ENCODE measurements at places on chromosomes 7 and 10.
A peak's percentile ranks its signal among the peaks of the same experiment; 100 is the strongest.

GRCh38 chr7:17230099-17230807 is 68.2 kb upstream of the AHR start:
- no peak for DNase-seq

DNA sequence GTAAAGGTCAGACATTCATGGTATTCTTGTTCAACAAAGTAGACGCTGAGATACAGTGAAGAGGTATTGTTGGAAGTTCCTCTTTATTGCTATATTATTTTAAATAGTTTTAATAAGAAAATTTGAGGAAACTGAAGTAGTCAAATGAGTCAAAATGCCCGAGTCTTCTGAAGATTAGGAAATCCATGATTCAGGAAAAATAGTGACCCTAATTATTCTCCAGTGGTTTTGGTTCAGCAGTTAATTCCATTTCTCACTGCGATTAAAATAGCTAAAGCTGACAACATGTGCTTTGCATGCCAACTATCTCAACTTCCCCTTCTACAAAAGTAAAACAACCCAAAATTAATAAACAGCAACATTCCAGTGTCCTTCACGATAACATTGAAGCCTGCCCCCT is 32.7 kb upstream of the PFKP start:
- DNase-seq = no peak

- DNase-seq = no peak
Observed at GRCh38 chr7:69122953-69123352, 475.3 kb upstream of the AUTS2 start.

DNA sequence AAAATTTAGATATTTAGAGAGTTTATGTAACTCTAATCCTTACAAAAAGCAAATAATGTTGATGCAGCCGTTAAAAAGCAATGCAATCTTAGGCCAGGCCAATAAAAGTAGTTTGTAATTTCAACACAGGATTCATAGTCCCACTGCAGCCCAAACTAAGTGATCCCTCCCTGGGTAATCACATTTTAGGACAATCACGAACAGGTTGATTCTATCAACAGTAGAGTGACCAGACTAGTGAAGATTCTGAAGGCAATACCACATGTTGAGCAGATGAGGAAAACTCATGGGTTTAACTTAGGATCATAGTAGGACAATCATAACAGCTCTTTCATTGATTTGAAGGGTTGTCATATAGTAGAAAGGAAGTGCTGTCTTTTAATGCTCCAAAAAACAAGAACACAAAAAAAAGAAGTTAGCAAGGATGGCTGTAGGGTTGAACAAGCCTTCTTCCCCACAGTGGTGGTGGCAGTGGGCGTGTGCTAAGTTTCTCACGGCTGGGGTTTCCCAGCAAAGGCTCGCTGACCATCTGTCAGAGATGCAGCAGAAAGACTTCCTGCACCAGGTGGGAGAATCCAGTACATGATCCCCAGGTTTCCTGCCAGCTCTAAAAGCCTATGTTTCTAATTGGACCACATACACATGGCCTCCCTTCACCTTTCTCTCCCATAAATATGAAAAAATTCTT is 212.2 kb downstream of the CHRM2 start:
- peak; percentile 24 for DNase-seq

GRCh38 chr7:101676956-101677355 is 47.9 kb upstream of the MYL10 start:
- DNase-seq = no peak

GRCh38 chr7:127928852-127929251 is 102.4 kb downstream of the LRRC4 start:
- no peak for DNase-seq

GRCh38 chr7:155560982-155561686 is 14.8 kb upstream of the CNPY1 start:
- no peak for DNase-seq

DNA sequence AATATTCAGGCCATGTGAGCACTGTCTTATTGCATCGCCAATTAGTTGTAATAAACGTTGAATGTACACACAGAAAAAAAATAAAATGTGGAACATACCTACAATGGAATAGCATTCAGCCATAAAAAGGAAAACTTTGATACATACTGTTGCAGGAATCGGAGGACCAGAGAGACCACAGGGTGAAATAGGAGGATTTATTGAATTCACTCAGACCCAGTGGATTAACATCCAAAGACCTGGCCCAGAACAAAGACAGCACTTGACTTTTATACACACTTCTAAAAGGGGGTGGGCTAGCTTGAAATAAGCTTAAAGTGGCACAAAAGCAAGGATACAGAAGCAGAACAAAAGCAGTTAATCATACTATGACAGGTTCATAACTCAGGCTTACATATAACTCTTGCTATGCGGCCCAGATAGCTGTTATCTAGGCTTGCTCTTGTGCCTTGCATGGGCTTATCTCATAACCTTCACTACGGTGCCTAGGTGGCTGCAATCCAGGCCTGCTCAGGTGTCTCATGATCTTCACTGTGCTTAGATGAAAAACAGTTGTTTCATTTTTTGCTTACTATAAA is 292.2 kb upstream of the TAC1 start:
- peak; percentile 33 for DNase-seq

GRCh38 chr7:140082770-140083169 is 20.0 kb upstream of the PARP12 start:
- DNase-seq = no peak

DNA sequence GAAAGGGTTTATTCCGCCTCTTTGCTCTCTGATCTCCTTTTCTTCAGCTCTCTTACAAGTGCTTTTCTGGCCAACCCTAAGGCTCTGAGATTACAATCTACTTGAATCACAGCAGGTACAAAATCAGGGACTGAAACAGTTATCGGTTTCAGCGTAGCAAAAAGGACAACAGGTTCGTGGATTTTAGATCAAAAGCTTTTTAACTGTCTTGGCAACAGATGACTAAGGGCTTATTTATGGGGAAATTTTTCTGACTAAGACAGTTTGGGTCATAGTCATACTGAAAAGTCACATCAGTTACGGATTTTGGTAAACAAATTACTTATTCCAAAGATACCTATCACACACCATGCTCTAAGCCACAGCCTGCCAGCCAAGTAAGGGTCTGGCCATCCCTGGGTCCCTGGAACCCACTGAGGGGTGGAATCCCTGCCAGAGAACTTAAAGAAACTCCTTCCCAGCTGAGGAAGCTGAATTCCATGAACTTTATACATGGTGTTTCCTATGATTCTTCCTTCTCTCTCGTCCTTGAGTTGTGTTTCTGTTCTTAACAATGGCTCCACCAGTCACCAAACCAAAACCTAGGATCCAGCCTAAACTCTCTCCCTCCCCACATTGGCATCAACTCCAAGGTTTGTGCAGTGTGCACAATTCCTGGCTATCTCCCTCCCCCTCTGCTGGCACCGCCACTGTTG is 169.3 kb downstream of the FAM107B start:
- DNase-seq = peak; percentile 35

DNA sequence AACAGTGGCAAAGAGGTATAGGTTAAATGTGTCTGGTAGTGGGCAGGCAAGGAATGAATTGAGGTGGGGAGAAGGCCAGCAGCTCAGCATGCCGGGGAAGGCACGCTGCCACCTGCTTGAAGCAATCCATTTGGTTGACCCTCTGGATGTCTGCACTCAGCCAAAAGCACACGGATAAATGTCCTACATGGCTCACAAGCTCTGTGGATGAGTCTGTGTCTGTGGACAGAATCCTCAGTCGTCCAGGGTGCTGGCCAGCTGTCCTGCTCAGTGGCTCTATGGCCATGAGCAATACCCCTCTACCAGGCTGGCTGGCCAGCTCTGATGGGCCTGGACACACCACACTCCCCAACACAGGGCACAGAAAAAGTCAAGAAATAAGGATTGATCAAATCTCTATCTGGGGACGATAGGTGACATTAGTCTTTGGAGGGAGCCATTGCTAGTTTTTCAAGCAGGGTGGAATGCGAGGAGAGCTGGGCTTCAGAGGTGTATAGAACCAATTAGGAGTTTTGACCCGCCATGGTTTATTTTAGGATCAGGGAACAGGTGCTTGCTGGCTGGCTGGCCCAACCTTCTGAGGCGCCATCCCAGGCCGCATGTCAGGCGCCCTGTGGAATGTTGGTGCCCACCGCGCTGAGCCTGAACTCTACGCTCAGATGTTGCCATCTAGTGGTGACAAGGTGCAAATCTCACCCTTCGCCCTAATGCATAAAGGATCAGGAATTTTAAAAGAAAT is 493.4 kb downstream of the TNS3 start:
- DNase-seq = peak; percentile 75

- no peak for DNase-seq
Observed at GRCh38 chr10:27479016-27479415, 25.1 kb upstream of the RAB18 start.

- peak; percentile 47 for DNase-seq
Observed at GRCh38 chr10:73577788-73578187, 13.4 kb downstream of the USP54 start.

- no peak for DNase-seq
Observed at GRCh38 chr7:4661871-4662270, 20.2 kb upstream of the FOXK1 start.

DNA sequence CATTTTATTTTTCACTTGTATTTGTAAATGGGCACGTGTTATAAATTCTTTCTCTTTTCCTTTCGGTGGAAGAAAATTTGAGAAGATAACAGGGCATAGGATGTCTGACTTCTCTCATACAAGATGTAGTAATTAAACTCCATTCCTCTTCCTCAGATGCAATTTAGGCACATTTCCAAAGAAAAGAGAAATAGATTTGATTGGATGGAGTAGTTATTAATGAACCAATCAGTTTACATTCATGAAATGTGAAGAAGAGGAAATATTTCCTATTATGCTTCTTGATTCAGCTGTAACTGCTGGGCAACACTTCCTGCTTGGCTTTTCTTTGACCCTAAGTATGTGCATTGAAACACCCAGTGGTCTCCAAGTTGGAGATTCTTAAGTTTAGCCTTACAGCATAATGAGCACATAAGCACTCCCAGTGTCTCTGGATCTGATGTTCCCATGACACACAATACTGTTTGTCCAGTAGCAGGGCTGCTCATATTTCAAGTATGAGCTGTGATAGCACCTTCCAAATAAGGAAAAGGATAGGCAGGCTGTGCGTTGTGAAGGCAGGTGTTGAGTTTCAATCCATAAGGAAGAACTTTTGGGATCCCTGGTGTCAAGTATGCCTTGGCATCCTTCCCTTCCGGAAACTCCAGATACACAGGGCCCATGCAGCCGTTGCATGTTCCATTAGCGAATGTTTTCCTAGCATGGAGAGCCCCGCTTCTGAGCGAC is 33.4 kb upstream of the COBL start:
- DNase-seq = peak; percentile 98

DNA sequence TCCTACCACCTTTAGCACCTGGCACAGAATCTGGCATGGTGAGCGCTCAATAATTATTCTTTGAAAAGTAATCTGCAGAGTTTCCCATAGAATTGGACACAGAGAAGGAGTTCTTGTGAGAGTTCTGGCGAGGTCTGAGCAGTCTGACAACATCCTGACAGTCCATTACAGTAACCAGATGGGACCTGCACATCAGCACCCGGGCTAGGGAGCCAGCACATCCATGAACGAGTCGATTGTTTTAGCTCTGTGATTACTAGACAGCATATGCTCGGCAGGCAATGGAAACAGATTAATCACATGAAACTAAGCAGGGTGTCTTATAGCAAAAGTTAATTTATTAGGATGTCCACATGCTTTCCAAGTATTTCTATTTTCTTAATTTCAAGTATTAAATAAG is 96.7 kb downstream of the SEMA3D start:
- no peak for DNase-seq

DNA sequence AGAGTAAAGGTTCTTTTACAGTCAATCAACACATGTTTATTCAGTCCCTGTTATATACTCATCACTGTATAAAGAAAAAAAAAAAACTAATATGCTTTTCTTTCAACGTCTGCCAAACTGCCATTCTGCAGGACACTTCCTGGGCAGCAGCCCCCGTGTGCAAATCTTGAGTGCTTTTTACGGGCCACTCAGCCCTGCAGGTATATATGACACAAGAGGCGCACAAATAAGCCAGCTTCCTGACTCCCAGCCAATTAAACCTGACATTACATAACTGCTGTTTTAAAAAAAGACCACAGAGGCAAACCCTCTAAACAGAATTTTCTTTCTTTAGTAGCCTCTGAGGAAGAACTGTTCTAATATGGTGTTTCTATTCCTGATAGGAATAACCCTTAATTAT is 263.0 kb upstream of the NEBL start:
- peak; percentile 92 for DNase-seq

- DNase-seq = peak; percentile 84
Observed at GRCh38 chr7:87933605-87933952, 472 bp upstream of the ADAM22 start.

GRCh38 chr10:114195079-114195478 is 15.9 kb downstream of the TDRD1 start:
- DNase-seq = no peak

DNA sequence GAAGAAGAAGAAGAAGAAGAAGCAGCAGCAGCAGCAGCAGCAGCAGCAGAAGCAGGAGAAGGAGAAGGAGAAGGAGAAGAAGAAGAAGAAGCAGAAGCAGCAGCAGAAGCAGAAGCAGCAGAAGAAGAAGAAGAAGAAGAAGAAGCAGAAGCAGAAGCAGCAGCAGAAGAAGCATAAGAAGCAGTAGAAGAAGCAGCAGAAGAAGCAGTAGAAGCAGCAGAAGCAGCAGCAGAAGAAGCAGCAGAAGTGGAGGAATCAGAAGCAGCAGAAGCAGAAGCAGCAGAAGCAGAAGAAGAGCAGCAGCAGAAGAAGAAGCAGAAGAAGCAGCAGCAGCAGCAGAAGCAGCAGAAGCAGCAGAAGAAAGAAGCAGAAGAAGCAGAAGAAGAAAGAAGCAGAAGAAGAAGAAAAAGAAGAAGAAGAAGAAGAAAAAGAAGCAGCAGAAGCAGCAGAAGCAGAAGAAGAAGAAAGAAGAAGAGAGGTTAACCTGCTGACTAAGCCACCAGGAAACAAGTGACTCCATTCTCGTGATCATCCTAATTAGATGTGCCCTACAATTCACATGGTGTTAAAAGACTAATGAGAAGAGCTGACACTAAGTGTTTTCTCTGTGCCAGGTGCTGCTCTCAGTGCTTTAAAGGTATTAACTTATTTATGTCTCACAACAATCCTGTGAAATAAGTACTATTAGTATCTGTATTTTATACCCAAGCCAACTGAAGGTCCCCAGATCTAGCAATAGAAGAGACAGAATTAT is 11.6 kb downstream of the CDNF start:
- DNase-seq = no peak

DNA sequence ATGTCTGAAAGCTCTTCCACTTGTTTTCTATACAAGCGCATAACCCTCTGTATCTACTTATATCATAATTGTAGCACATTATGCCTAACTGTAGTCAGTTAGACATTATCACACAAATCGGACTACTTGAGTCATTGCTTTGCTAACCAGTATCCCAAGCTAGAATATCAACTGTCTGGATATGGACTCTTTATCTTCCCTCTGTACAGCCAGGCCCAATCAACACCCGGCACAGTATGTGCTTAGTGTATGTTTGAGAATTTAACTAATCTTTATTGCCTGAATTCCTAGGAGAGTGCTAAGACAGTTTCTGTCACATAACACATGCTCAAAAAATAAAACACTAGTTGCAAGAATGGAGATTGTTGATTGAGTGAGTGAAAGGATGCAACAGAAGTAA is 211.2 kb downstream of the ARL4A start:
- DNase-seq = no peak

Data from DMS53 (cell line).